Posterior vena cava (tissue), 2 donors: ENCODE measurements at places on chromosomes 2 and 18. TPM values are rescaled to one million over a fixed set of nuclear protein-coding genes. Genes with fewer than 3 reads are reported as not detected.

DNA sequence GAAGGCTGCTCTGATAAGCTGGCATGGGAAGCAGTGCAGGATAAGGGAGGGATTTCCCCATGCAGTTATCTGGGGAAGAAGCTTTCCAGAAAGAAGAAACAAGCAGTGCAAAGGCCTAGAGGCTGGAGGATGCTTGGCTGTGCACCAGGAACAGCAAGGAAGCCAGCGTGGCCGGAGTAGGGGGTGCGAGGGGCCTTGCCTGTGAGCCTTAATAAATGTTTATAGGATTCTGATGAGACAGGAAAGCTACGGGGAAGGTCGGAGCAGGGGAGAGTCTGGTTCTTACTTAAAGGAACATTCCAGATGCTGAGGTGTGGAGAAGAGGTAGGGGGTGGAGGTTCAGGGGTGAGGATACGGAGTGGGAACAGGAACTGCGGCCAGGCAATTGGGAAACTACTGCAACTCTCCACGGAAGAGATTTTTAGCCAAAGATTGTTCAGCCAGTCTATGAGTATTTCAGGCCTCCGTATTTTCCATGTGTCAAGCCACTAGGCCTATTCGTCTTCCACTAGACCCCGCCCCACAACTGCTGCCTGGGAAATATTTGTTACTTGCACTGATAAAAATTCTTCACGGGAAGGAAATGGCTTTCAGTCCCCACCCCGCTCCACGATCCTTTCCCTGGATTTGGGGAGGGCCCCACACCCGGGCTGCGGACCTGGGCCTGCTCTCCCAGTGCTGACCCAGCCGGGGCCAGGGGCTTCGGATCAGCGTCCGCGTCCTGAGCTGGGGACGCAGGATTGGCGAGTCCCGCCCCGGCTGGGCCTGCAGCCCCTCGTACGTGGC is 516 bp downstream of the EIF2AK2 start:
- peak; percentile 86 for DNase-seq

The HOXD10 gene
- 1.6 TPM for total RNA-seq

The PIEZO2 gene
- 4.8 TPM for total RNA-seq

The GLI2 gene
- 13.0 TPM for total RNA-seq

The SYT4 gene
- not detected for total RNA-seq

GRCh38 chr2:46645681-46646162 is 166.4 kb downstream of the TMEM247 start:
- DNase-seq: no peak

The LRRTM4 gene
- 1.2 TPM for total RNA-seq
